ENCODE measurements at places on chromosomes 3 and 15. TPM values are rescaled to one million over a fixed set of nuclear protein-coding genes. Genes with fewer than 3 reads are reported as not detected.

DNA sequence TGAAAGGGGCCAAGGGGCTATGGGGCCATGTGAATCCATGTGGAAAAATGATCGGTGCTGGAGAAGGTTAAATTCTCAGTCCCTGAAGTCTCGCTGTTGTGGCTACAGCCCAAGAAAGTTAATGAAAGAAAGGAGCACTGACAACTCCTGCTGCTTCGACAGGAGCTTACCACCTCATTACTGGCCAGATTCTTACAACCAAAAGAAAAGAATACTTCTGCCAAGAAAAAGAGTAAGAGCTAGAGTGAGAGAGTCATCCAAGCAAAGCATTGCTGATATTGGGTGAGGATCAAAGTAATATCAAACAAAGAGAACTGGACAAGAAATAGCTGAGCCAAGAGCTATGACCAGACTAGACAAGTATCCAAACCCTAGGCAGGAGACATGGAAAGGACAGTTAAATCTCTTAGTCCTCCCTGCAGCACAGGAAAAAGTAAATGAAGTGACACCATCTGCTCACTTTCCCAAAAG, 348.4 kb upstream of the PLSCR5 start:
- no peaks in the 10 kb centered on the region for H3K36me3 ChIP-seq
- DNase-seq: no peak
- no peak overlapping the region for H3K27ac ChIP-seq
- no peaks in the 10 kb centered on the region for H3K4me1 ChIP-seq
- no peak overlapping the region for H3K4me3 ChIP-seq

- H3K27ac ChIP-seq: no peak overlapping the region
- H3K4me3 ChIP-seq: no peak overlapping the region
- H3K4me1 ChIP-seq: no peaks in the 10 kb centered on the region
- no peaks in the 10 kb centered on the region for H3K36me3 ChIP-seq
- no peaks in the 10 kb centered on the region for H3K27me3 ChIP-seq
- DNase-seq: no peak
Observed at GRCh38 chr3:178707311-178708031, 171.2 kb downstream of the KCNMB2 start.

The CYP11A1 gene
- total RNA-seq: 0.15 TPM

DNA sequence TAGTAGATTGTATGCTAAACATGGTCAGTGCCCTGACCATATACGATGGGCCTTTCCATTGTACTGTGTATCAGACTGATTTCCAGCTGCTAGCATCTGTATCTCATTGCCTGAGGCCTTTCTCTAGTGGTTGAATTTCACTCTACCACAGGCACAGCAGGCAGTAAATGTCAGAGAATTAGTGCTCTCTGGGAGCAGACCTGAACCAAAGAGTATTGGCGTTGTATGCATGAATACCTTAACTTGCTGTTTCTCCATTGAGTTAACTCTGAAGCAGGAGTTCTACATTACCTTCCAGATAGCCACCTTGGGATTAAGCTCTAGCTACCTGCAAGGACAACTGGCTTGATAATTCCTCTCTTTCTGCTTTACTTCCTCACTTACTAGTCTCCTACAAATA, 439.2 kb upstream of the EPHA3 start:
- H3K4me3 ChIP-seq: no peak overlapping the region
- no peaks in the 10 kb centered on the region for H3K36me3 ChIP-seq
- no peaks in the 10 kb centered on the region for H3K27me3 ChIP-seq
- no peak overlapping the region for H3K27ac ChIP-seq

- peak; percentile 37 for DNase-seq
- no peaks in the 10 kb centered on the region for H3K4me1 ChIP-seq
- H3K36me3 ChIP-seq: no peaks in the 10 kb centered on the region
- H3K4me3 ChIP-seq: no peak overlapping the region
Observed at GRCh38 chr3:122942937-122943827, 84.4 kb downstream of the SEMA5B start.

GRCh38 chr3:129238945-129239705, 10.3 kb upstream of the COPG1 start:
- H3K27me3 ChIP-seq: no peaks in the 10 kb centered on the region
- no peak for DNase-seq
- no peak overlapping the region for H3K4me3 ChIP-seq
- H3K27ac ChIP-seq: no peak overlapping the region
- H3K4me1 ChIP-seq: no peaks in the 10 kb centered on the region

GRCh38 chr3:150348500-150348899, 59.6 kb upstream of the TSC22D2 start:
- H3K27ac ChIP-seq: no peak overlapping the region
- H3K4me1 ChIP-seq: peaks cover 15% of the 10 kb centered on the region
- H3K4me3 ChIP-seq: no peak overlapping the region

DNA sequence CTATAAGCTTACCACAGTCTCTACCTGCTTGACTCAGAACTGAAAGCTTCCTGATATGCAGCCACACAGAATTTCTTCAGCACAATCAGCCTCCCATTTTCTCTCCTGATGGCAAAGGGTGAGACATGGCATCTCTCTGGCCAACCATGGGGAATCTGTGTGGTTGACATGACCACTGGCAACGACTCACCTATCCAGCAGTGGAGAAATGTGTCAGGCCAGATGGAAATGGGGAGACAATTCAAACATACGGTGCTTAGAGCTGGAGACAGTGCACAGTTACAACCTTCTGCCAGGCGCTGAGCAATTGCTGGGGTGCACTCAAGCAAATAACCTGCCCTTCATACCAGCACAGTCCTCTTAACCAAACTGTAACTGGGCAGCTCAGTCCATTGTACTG, 3.6 kb downstream of the ZNF385D start:
- peaks cover 8% of the 10 kb centered on the region for H3K4me1 ChIP-seq
- DNase-seq: no peak
- H3K36me3 ChIP-seq: no peaks in the 10 kb centered on the region

DNA sequence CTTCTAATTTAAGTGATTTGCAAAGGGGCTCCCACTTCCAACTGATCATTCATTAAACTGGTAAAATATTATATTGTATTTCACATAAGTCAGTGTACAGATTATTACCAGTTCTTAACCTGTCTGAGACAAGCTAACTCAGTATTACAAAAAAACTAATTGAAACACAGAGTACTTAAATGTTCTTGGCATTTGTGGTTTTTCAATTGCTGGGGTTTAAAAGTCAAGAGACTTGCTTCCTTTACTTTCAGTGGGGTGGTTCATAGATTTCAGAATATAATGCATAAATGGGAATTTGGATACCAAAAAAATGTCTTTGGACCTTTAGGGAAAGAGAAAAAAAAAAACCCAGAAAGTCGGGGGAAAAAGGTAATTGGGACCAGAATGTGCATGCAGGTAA, 85.0 kb downstream of the ATP10A start:
- DNase-seq: no peak
- no peaks in the 10 kb centered on the region for H3K27me3 ChIP-seq
- H3K4me3 ChIP-seq: no peak overlapping the region
- no peak overlapping the region for H3K27ac ChIP-seq
- H3K36me3 ChIP-seq: no peaks in the 10 kb centered on the region

GRCh38 chr3:46096781-46097180, 69.5 kb upstream of the XCR1 start:
- H3K4me3 ChIP-seq: no peak overlapping the region
- DNase-seq: no peak
- H3K4me1 ChIP-seq: no peaks in the 10 kb centered on the region

DNA sequence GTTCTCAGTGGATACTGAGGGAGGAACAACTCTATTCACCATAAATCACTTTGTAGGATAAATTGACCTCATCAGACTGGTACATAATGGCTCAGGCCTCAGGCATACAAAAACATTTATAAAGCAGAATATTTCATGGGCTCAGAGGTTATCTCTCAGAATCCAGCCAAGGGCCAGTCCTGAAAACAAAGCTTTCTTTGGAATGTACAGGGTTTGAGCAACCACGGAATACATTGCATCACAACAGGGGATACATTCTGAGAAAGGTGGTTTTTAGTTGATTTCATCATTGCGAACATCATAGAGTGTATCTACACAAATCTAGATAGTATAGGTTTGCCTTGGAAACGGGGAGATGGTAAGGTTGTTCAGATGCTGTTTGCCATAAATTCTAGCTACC, 33.4 kb upstream of the CTDSPL2 start:
- H3K36me3 ChIP-seq: no peaks in the 10 kb centered on the region
- H3K4me1 ChIP-seq: no peaks in the 10 kb centered on the region
- DNase-seq: no peak
- H3K27ac ChIP-seq: no peak overlapping the region
- no peak overlapping the region for H3K4me3 ChIP-seq

DNA sequence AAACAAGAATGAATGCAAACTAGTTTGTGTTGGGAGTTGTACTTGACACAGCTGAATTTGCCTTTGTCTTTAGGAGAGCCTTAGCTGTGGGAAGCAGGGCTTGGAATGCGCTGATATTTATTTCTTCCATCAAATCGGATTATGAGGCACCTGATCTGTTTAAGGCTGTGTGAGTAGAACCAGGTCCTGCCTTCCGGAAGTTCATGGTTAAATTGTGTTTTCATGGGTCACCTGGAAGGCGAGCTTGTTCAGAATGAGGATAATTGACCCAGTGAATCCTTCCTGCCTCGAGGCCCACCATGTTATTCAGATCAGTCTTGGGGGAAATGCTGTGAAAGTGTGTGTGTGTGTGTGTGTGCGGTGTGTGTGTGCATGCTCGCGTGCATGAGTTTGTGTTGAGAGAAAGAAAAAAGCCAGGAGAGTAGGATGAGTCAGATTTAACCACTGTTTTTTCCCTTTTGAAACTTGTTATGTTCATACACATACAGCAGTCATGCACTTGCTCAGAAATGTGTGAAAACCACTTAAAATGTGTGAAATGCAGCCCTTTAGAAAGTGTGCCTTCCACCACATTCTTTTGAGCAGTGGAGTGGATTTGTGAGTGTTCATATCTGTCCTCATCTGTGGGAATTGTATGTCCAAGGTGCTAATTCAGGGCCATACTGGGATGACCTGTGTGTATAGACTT, 36.7 kb downstream of the SMAD3 start:
- no peak for DNase-seq
- H3K4me3 ChIP-seq: no peak overlapping the region
- no peaks in the 10 kb centered on the region for H3K27me3 ChIP-seq
- no peaks in the 10 kb centered on the region for H3K36me3 ChIP-seq

DNA sequence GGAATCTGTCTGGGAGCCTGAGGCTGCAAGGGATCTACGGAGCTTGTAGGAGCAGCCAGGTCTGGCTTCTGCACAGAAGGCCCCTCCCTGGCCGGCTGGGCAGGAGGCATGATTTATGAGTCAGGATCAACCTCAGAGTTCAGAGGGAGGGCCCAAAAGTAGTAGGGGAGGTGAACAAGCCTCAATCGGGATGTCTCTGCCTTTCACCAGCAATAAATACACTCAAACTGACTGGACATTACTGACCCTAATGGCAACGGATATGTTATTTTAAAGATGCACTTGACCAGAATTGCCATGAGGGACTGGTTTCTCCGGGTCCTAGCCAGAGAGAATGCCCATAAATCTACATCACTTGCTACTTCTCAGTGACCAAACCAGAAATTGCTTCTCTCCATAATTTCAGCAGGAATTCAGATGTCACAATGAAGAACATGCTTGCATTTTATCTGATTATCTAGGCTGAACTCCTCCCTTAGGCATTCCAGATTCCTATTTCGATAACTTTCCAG, 109.6 kb upstream of the LMOD3 start:
- no peak overlapping the region for H3K27ac ChIP-seq
- no peaks in the 10 kb centered on the region for H3K36me3 ChIP-seq
- no peaks in the 10 kb centered on the region for H3K27me3 ChIP-seq
- DNase-seq: no peak
- no peaks in the 10 kb centered on the region for H3K4me1 ChIP-seq

The CCR1 gene
- 1.8 TPM for total RNA-seq

The SLC12A1 gene
- total RNA-seq: not detected

GRCh38 chr3:106120356-106120755, 251.5 kb upstream of the CBLB start:
- no peak for DNase-seq
- H3K36me3 ChIP-seq: no peaks in the 10 kb centered on the region
- no peaks in the 10 kb centered on the region for H3K4me1 ChIP-seq
- H3K4me3 ChIP-seq: no peak overlapping the region
